ENCODE measurements at places on chromosomes 2 and 18.

DNA sequence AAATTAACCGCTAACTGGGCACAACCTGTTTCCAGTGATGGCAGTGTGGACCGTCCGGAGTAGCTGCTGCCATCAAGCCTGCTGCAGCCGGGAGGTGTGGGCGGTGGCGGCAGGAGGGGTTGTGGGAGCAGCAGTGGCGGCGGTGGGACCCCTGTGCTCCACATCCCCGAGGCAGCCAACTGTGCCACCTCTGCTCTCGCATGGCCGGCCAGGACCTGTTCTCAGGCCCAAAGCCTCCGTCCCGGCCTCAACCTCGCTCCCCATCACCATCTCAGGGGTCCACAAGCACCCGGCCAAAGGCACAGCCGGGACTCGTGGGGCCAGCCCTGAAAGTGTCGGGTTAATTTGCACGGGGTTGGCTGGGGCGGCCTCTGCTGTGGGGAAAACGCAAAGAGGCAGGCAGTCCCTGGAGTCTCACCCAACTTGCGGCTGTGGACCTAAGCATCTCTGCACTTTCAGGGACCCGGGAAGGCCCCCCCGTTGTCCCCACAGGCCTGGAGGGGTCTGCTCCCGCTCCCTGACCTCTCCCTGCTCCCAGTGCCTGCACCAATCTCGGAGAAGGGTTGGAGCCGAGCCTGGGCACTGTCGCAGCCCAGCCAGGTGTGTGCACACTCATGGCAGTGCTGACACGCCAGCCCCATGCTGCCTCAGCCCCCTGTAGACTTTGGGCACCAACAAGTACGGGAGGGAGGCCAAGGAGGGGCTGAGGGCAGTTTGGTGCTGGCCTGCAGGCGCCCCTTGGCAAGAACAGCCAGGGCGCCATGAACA, 44.4 kb upstream of the PEX13 start:
- no peak for DNase-seq

- DNase-seq: no peak
Measured at GRCh38 chr2:210132239-210132638, 39.0 kb downstream of the KANSL1L start.

- DNase-seq: no peak
Measured at GRCh38 chr2:54524226-54524991, 68.3 kb downstream of the SPTBN1 start.

GRCh38 chr2:178197791-178198190, 3.5 kb downstream of the OSBPL6 start:
- no peak for DNase-seq

- DNase-seq: no peak
Measured at GRCh38 chr18:79855147-79855933, 57.6 kb downstream of the KCNG2 start.

- peak; percentile 19 for DNase-seq
Measured at GRCh38 chr2:118845522-118846441, 1.7 kb downstream of the EN1 start.

DNA sequence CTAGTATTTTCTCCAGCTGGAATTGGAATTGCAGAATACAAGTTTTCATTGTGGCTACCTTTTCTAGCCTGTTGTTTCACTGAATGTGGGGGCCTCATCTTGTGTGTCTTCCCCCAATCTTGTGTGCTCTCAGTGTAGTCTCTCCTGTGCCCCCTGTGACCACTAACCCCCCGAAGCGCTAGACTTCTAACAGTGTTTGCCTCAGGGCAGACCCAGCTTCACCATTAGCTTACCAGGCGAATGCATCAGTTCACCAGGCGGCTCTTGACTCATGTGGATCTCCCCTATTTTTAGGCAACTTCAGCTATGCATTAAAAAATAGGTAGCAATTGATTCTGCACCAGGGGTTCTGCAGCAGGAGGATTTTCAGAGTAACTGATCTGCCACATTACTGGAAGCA, 376.2 kb upstream of the MEIS1 start:
- DNase-seq: no peak

- no peak for DNase-seq
Measured at GRCh38 chr2:186554850-186555671, 34.8 kb upstream of the ITGAV start.

- DNase-seq: peak; percentile 70
Measured at GRCh38 chr2:60567919-60568768, 14.7 kb upstream of the BCL11A start.

All from NCI-H524 (cell line).